ENCODE measurements at places on chromosomes 6 and 20.

- no peak for DNase-seq
These were observed 28.6 kb upstream of the NOTCH4 start for GRCh38 chr6:32252331-32253009.

DNA sequence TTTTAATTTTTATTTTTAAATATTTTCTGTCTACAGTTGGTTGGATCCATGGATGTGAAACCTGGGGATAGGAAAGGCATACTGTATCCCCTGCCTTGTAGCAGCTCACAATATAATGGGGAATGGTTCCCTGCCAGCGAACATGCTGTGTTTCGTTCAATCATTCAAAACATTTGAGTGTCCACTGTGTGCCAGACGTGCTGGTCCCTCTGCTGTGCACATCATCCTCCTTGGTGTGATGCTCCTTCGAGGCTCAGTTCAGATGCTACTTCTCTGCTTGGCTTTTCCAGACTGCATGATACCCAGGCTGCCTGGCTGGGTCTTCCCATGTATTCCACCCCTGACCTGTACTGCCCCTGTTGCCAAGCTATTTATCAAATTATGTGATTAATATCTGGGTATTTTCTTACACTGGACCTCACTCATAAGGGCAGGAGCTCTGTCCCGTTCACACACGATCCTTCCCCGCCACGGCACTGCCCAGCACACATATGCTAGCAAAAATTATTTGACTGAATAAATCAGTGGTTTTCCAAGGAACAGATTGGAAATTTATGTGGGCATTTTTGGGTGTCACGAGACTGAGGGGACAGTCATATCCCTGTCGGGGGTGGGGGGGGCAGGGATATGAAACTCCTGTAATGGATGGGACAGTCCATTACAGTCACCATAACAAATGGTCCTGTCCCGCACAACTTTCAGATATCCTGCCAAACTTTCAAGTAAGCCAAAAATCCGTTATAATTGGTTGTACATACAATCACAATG, 4.9 kb downstream of the SDCBP2 start:
- no peak for DNase-seq

DNA sequence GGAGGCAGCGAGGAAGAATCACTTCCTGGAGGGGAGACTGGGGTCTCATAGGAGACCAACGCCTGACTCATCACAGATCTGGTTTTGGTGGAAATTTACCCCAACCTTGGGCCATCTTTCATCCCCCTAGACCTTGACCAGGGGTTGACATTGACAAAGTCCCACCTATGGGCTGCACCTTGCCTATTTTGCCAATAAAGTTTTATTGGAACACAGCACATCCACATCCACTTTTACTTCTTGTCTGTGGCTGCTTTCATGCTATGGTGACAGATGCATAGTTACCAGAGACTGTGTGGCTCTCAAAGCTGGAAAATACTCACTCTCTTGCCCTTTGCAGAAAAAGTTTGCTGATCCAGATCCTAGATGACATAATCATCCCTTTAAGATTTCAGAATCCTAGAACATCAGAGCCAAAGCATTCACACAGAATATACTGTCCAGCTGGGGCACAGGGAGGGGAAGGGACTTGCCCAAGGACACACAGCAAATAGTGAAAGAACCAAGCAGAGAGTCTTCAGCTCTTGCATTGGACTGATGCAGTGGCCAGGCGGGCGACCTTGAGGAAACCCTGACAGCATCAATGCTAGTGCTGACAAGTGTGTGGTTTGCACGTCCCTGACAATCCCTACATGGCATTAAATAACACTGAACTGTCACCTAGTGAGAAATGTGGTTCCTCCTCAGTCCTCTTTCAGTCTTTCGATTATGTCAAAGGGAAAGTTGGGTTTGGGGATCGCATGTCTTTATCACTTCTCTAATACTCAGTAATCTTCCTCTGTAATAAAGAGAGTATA, 41.2 kb downstream of the CD40 start:
- no peak for DNase-seq

DNA sequence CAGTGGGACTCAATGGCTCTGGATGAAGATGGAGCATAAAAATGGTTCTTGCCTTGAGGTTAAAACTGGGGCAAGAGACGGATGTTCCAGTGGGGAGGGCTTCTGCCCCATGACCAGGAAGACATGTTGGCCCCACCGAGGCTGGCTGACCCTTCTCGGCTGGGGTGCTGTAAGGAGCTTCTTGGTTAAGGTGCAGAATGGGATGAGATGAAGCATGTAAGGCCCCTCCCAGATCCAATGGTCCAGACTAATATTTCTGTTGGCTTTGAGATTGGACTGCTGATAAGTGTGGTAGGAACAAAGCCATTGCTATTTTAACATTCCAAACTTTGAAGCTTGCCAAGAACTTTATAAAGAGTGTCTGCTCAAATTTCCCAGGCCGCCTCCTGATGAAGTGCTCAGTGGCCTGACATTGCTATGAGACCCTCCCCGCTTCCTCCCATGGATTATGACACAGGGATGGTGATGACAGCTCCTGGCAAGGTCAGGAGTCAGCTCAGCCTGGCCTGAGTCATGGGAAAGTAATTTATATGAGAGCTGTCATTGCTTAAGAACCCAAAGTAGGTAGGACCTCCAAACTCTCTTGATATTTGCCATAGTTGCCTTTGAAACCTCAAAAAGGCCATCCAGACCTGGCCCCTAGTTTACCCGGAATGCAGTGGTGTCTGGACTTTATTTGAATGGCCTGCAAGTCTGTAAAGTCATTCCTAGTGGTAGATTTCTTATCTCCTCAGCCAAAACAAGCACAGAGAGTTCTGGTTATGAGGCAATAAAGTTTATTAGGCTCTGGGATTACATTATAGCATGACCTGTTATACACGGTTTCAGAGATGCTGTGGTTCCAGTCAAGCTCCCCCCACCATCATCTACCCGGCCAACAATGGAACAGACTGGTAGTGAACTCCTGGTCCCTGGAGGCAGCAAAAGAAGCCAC, 55.2 kb downstream of the TGM2 start:
- DNase-seq, result no peak

DNA sequence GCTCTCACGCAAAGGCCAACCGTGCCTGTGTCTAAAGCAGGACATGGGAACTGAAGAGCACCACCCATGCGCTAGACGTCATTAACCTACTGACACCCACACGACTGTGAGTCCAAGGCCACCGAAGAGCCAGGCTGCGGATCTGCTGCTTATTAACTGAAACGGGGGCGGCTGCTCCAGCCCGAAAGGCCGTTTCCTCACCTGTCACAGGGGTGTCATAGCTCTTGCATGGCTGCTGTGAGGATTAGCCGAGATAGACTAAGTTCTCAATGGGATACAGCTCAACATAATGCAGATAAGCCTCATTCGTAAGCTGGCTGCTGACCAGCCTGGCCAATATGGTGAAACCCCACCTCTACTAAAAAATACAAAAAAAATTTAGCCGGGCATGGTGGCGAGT, 26.7 kb downstream of the OVOL2 start:
- no peak for DNase-seq

DNA sequence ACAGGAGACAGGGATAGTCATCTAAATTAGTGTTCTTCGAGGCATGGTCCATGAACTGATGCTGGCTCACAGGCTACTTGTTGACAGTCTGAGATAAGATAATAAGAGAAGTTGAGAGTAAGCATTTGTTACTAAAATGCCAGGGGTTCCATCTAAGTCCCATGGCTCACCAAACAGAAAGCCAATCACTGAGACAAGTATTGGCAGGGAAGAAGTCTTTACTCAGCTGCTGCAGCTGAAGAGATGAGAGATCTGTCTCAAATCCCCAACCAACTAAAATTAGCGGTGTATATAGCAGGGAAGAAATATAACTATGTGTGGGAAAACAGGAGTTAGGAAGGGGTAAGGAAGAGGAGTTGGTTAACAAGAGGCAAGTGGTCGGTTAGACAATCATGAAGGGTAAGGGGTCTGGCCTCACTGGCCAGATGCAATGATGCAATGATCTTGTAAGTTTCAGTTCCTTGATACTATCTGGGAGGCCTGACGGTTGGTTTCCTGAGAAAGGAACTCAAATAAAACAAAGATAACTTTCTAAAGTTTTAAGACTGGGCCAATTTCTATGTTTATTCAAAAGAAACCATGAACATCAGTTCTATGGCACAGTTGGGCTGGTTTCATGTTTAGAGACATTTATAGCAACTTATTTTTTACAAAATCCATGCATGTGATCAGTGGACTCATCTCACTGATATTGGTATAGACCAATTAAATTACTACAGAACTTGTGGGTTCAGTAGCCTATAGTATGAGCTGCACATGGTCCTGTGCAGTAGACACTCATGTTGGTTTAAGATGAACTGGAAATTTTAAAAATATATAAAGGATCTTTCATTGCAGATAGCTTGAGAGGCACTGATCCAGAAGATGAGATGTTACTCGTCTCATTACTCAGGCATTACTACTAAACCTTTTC, 9.9 kb upstream of the HEBP2 start:
- no peak for DNase-seq

GRCh38 chr20:59631751-59632540, 27.6 kb downstream of the PHACTR3 start:
- DNase-seq, result no peak

DNA sequence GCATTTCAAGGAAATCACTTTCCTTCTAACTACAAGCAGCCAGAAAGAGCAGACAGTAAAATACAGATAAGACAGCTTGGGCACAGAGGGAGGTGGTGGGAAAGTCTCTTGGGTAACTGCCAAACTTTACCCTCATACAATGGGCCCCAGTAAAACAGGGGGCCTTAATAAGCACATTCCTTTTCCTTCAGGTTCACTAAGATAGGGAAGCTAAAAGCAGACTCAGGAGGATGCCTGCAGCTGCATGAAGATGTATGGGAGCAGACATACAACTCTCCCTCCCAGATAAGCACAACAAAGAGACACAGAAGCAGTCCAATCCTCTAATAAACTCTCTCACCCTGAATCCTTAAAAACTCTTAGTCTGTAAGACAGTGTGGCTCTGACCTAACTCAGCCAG, 49.0 kb downstream of the SIM1 start:
- DNase-seq, result no peak
